IMR-90 (cell line): ENCODE measurements at places on chromosomes 16 and 17.
A peak's percentile ranks its signal among the peaks of the same experiment; 100 is the strongest.

- DNase-seq, result no peak
Measured at GRCh38 chr16:7452090-7452489, 119.4 kb downstream of the RBFOX1 start.

DNA sequence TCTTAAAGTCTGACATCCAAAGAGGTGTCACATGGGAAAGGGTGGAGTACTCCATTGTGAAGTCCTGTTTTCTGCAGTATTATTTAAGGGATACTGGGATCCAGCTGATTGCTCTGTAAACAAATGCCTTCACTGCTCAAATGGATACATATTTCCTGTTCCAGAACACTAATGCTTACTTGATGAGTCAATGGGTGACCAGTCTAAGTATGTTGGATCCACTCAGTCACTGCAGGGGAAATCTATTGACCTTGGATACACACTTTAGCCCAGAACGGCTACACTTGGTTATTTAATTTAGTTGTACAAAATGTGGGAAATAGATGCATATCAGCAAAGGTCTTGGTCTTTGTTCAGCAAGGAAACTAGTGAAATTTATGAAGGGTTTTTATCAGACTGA lies 261.4 kb downstream of the MAP2K4 start:
- peak; percentile 90 for DNase-seq

GRCh38 chr16:57372372-57373116 lies at the start of gene CX3CL1:
Gene CX3CL1 (plus strand): TSS chr16:57372490. CDS start chr16:57372569, 79 bp downstream.
- DNase-seq, result peak; percentile 39

DNA sequence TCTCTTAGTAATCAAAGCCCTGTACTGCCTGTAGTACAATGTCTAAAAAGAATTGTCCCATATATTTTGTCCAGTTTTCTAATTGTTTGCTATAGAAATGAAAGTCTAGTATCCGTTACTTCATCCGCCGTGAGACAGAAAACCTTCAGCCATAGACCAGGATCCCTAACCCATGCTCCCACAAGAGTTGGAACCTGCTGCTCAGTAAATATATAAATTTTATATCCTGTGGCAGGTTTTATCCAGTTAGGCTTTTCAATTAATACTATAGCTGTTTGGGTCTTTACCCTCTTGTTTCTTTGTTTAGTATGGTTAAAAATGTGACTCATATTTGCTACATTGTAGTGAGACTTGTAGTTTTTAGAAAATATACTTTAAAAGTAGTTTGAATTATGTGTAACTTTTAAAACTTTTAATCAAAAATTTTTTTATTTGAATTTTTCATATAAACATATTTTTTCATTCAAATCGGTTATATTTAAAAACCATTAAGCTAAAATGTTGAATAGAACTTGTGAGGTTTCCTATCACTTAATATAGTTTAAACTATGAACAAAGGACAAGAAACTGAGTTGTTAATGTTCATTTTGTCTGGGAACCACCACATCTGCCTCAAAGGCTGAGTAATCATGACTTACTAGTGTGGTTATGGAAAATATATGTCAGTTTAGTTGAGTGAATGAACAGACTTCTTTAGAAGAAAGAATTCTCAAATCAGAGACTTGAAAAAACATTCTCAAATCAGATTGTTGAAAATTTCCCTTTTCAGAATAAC lies 54.8 kb downstream of the VMP1 start:
- DNase-seq, result peak; percentile 89

DNA sequence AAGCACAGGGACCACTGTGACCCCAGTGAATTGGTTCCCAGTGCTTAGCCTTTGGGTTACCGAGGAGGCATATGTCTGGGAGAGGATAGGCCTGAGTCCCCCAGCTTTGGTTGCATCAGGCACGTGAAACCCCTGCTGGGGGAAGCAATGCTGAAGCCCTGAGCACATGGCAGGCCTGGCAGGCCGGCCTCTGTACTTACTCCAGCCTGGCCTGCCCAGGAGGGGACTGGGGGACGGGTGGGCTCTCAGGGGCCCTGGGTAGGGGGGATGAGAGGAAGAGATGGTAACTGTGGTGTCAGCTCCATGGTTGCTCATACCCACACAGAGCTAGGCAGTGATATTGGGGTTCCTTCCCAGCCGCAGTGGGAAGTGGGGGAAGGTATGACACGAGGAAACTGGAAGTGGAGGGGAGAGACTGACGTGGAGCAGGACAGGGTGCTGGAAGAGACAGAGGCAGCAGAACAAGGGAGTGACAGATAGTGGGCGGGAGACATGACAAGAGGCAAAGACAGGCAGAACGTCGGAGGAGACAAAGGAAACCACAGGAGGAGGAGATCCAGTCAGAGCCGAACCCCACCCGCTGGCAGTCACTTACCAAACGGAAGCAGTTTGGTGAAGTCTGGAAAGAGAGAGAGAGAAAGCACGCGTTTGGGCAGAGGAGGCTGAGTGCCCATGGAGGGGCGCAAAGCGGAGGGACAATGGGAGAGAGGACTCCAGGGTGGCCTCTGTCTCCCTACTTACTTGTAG lies 9.1 kb downstream of the TMEM208 start:
- DNase-seq, result no peak

- DNase-seq, result peak; percentile 38
Measured at GRCh38 chr16:56849690-56850680, 15.0 kb upstream of the SLC12A3 start.

GRCh38 chr16:77403732-77404131 lies 31.1 kb downstream of the ADAMTS18 start:
- no peak for DNase-seq

DNA sequence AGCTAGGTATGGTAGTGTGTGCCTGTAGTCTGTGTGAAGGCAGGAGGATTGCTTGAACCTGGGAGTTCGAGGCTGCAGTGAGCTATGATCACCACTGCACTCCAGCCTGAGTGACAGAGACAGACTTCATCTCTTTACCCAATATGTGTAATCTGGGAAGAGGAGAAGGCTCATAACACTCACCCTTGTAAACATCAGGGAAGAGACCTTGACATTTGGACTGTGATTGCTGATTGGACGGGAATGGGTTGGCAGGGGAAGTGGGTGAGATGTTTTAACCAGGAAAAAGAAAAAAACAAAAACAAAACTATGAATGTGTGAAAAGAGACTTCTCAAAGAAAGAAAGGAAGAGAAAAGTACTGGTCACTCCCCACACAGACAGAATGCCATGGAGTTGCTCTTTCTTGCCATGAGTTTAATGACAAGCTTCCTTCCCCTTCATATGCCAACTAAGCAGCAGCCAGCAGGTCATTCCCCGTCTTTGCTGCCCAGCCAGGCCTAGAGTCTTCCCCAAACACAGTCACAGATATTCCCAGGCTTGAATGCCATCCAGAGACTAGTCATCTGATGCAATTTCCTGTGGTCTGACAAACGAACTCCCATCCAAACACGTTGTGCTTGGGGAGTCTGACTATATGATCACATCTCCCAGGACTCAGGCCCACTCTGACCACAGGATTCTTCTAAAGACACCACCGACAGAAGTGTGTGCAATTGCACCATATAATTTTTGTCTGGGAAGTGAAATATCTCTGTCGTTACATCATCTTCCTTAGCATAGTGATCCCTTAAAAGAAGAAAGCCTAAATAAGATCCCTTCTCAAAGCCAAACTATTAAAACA lies 3.6 kb upstream of the XAF1 start:
- DNase-seq, result peak; percentile 99

DNA sequence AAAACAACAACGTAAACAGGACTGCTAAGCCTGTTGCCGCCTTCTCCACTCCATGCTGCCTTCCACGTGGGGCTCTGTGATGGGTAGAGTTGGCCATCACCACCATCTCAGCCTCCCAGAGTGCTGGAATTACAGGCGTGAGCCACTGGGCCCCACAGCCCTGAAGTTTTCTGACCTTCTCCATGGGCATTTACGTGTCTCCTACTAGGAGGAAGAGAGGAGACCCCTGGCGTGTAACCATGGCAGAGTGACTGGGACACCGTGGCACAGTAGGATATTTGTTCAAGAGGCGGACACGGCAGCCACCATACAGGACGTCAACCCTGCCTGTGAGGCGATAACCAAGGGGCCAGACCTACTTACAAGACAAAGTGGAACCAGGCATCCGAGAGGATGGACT lies 31.1 kb downstream of the TRPV3 start:
- no peak for DNase-seq

DNA sequence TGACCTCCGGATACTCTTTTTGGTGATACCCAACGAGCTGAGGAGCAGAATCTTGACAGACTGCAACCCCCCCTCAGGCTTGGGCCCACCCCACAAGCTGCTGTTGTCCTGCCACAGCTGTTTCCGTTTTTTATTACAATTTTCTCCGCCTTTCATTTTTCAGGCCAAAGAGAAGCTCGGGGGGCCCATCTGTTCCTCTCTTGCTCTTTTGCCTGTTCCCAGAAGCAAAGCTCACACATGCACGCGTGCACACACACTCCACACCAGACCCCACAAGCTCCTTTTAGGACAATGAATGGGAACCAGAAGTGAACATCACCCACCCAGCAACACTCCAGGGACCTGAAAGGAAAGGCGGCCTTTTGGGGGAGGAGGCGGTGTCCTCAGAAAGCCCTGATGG lies 16.3 kb downstream of the SOX9 start:
- DNase-seq, result no peak

GRCh38 chr17:80940171-80941123 lies 51.2 kb upstream of the CHMP6 start:
- DNase-seq, result no peak

- peak; percentile 38 for DNase-seq
Measured at GRCh38 chr17:79023886-79024771, at the start of gene C1QTNF1. Gene C1QTNF1 (plus strand): TSS chr17:79024169. CDS start chr17:79043969, 19,800 bp downstream.

DNA sequence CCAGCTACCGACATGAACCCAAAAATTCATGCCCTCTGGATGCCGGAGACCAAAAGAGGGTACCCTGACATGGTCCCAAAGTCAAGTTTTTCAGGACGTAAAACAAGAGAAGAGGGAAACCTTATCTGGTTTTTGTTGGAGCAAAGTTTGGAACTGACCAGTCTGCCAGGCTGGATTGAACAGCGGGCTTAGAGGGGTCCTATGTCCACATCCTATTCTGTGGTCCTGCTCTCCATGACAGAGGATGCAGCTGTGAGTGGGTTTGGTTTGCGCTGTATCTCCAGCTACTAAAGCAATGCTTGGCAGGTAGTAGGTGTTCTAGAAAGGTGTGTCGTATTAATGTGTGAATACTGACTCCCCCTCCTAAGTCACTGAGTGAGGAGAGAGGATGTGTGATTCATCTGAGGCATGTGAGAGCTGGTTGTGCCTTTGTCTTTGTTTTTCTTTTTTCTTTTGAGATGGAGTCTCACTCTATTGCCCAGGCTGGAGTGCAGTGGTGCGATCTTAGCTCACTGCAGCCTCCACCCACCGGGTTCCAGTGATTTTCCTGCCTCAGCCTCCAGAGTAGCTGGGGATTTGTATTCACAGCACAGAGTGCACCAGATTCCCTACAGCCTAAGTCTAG lies 31.0 kb downstream of the PMM2 start:
- DNase-seq, result no peak

- no peak for DNase-seq
Measured at GRCh38 chr17:67139289-67139688, 94.9 kb downstream of the CACNG1 start.

DNA sequence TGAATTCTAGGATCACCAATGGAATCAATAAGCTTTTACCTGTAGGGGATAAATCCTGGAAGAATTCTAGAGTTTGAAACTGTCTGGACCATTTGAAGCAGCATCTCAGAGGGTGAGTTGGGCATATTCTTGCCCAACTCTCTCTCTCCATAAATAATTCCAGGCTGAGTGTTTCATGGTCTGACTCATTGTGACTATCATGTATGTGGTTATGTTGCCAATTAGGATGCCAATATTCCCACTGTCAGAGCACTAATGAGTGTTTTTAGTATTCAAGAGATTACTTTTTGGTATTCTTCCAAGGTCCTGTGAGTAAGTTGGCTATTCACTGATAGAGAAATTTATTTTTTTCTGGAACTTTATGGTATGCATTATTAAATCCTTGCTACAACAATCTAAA lies 456.9 kb downstream of the TOX3 start:
- DNase-seq, result peak; percentile 0
